ENCODE measurements at places on chromosomes 2 and 18. TPM values are rescaled to one million over a fixed set of nuclear protein-coding genes. Genes with fewer than 3 reads are reported as not detected.
A peak's percentile ranks its signal among the peaks of the same experiment; 100 is the strongest.

The PROM2 gene
- 9.2 TPM for total RNA-seq

The EGR4 gene
- not detected for total RNA-seq

The NEB gene
- total RNA-seq, result 0.03 TPM

The EIPR1 gene
- total RNA-seq, result 40.0 TPM

The PROC gene
- not detected for total RNA-seq

The PAX3 gene
- 0.03 TPM for total RNA-seq

GRCh38 chr2:181072486-181073235 lies 92.3 kb downstream of the UBE2E3 start:
- H3K36me3 ChIP-seq, result peaks cover 11% of the 10 kb centered on the region
- 0 out of 2 replicates have a peak, but pooled peaks cover 4% of the 10 kb centered on the region for H3K4me1 ChIP-seq
- no peak for DNase-seq
- no peak overlapping the region for H3K4me3 ChIP-seq
- H3K27me3 ChIP-seq, result no peaks in the 10 kb centered on the region

GRCh38 chr18:9526458-9526857 lies 51.1 kb downstream of the RALBP1 start:
- no peaks in the 10 kb centered on the region for H3K27me3 ChIP-seq
- peaks cover 56% of the 10 kb centered on the region for H3K36me3 ChIP-seq
- no peaks in the 10 kb centered on the region for H3K4me1 ChIP-seq
- no peak for DNase-seq
- H3K4me3 ChIP-seq, result no peak overlapping the region
- no peak overlapping the region for H3K27ac ChIP-seq

GRCh38 chr18:23320709-23321236 lies 132.3 kb upstream of the RIOK3 start:
- no peaks in the 10 kb centered on the region for H3K27me3 ChIP-seq
- H3K36me3 ChIP-seq, result 0 out of 2 replicates have a peak, but pooled peaks cover 3% of the 10 kb centered on the region
- no peak overlapping the region for H3K27ac ChIP-seq
- H3K4me3 ChIP-seq, result no peak overlapping the region
- no peak for DNase-seq
- H3K4me1 ChIP-seq, result peaks cover 8% of the 10 kb centered on the region

- H3K4me3 ChIP-seq, result no peak overlapping the region
- no peaks in the 10 kb centered on the region for H3K27me3 ChIP-seq
- H3K4me1 ChIP-seq, result peaks cover 44% of the 10 kb centered on the region
- H3K27ac ChIP-seq, result 0 out of 2 replicates have a peak overlapping the region, but pooled peaks have one; percentile 5
Observed at GRCh38 chr2:205474741-205475415, 207.4 kb upstream of the NRP2 start.

DNA sequence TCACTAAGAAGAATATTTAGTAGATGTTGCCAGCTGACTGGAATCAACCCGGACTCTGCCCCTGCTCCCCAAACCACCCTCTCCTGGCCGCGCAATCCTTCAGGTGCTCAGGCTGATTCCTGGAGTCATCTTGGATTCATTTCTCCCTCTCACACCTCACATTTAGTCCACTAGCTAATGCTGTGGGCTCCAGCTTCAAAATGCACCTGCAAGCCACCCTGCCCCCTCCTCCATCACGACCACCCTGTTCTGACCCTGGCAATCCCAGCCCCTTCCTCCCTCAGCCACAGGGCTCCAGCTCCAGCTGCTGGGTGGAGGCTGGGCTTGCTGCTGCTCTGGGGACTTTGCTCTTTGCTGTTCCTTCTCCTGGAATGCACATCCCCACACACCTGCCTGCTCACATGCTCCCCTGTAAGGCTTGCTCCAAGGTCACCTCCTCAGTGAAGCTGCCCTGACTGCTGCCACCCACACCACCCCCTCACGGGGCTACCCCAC lies 61.3 kb upstream of the SH3RF3 start:
- H3K27me3 ChIP-seq, result peaks cover 20% of the 10 kb centered on the region
- H3K36me3 ChIP-seq, result no peaks in the 10 kb centered on the region
- H3K4me1 ChIP-seq, result no peaks in the 10 kb centered on the region
- no peak overlapping the region for H3K4me3 ChIP-seq
- no peak for DNase-seq

DNA sequence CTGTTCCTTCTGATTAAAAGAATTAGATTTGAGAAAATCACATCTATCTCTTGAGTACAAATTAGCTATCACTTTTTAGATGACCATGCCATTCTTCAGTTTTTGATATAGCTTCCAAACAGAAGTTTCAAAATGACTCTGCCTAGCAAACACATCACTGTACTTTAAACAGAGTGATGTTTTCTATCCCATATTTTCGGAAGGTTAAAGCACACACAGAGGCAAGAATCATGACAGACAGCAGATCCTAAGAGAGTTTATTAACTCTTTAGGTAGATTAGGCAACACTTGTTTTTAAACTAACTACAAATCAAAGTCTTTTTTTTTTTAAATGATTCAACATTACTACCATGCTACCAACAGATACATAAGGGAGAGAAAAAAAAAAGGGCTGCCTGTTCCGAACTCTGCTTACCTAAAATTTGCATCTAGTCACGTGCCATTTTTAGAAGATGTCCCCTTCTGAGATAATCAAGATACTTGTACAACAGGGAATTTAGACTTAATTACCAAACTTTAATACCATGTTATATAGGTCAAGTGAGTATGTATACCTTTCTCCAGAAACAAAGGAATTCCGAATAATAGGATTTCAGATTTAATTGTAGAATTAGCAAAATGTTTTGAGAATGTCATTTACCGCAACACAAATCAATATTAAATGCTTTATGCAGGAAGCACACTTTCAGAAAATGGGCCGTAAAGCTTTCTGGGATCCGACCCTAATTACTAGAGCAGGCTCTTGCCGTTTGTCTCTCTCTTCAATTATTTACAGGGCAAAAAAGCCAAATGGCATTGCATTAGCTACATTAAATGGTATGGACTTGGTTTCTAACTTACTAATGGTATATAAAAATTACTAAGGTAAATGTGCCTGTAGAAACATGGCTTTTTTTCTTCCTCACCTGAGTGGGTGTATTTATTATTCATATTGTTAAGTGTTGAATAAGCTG lies 2.6 kb downstream of the RBMS1 start:
- no peaks in the 10 kb centered on the region for H3K27me3 ChIP-seq
- peaks cover 22% of the 10 kb centered on the region for H3K36me3 ChIP-seq
- DNase-seq, result peak; percentile 37
- H3K27ac ChIP-seq, result peak overlapping the region; percentile 97
- H3K4me3 ChIP-seq, result peak overlapping the region; percentile 85
- peaks cover 36% of the 10 kb centered on the region for H3K4me1 ChIP-seq

- H3K4me1 ChIP-seq, result peaks cover 30% of the 10 kb centered on the region
- no peaks in the 10 kb centered on the region for H3K36me3 ChIP-seq
- DNase-seq, result peak; percentile 59
- peak overlapping the region; percentile 65 for H3K27ac ChIP-seq
Observed at GRCh38 chr2:234146087-234146826, 95.8 kb downstream of the SPP2 start.

GRCh38 chr18:75958683-75959082 lies 531.2 kb upstream of the SMIM21 start:
- no peak overlapping the region for H3K4me3 ChIP-seq
- no peak for DNase-seq
- H3K36me3 ChIP-seq, result no peaks in the 10 kb centered on the region
- no peaks in the 10 kb centered on the region for H3K4me1 ChIP-seq
- peaks cover 7% of the 10 kb centered on the region for H3K27me3 ChIP-seq

GRCh38 chr2:236510034-236510433 lies 59.6 kb upstream of the ACKR3 start:
- no peak overlapping the region for H3K4me3 ChIP-seq
- no peak overlapping the region for H3K27ac ChIP-seq
- no peaks in the 10 kb centered on the region for H3K27me3 ChIP-seq
- H3K4me1 ChIP-seq, result peaks cover 6% of the 10 kb centered on the region
- H3K36me3 ChIP-seq, result no peaks in the 10 kb centered on the region
- no peak for DNase-seq

GRCh38 chr2:237874585-237875161 lies 15.2 kb downstream of the RAMP1 start:
- peaks cover 25% of the 10 kb centered on the region for H3K4me1 ChIP-seq
- H3K4me3 ChIP-seq, result no peak overlapping the region
- DNase-seq, result peak; percentile 49
- peak overlapping the region; percentile 28 for H3K27ac ChIP-seq
- H3K27me3 ChIP-seq, result no peaks in the 10 kb centered on the region

DNA sequence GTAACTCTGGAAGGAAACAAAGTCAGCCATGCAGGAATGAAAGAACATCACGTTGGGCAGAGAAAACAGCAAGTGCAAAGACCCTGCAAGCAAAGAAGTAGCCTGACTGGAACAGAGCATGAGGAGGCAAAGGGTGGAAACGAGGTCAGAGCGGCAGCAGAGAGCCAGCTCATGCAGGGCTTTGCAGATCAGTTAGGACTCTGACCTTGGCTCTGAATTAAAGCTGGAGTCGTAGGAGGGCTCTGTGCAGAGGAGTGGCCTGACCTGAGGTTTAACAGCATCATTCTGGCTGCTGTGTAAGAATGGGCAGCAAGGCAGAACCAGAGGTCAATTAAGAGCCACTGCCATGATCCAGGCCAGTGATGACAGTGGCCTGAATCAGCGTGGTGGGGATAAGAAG lies 220.7 kb downstream of the PRKCE start:
- DNase-seq, result no peak
- no peaks in the 10 kb centered on the region for H3K27me3 ChIP-seq
- H3K4me1 ChIP-seq, result peaks cover 17% of the 10 kb centered on the region
- H3K36me3 ChIP-seq, result no peaks in the 10 kb centered on the region
- no peak overlapping the region for H3K27ac ChIP-seq

GRCh38 chr2:64514008-64514407 lies 10.1 kb upstream of the AFTPH start:
- H3K4me1 ChIP-seq, result no peaks in the 10 kb centered on the region
- no peak for DNase-seq
- no peak overlapping the region for H3K4me3 ChIP-seq
- H3K27me3 ChIP-seq, result peaks cover 12% of the 10 kb centered on the region
- H3K36me3 ChIP-seq, result no peaks in the 10 kb centered on the region

DNA sequence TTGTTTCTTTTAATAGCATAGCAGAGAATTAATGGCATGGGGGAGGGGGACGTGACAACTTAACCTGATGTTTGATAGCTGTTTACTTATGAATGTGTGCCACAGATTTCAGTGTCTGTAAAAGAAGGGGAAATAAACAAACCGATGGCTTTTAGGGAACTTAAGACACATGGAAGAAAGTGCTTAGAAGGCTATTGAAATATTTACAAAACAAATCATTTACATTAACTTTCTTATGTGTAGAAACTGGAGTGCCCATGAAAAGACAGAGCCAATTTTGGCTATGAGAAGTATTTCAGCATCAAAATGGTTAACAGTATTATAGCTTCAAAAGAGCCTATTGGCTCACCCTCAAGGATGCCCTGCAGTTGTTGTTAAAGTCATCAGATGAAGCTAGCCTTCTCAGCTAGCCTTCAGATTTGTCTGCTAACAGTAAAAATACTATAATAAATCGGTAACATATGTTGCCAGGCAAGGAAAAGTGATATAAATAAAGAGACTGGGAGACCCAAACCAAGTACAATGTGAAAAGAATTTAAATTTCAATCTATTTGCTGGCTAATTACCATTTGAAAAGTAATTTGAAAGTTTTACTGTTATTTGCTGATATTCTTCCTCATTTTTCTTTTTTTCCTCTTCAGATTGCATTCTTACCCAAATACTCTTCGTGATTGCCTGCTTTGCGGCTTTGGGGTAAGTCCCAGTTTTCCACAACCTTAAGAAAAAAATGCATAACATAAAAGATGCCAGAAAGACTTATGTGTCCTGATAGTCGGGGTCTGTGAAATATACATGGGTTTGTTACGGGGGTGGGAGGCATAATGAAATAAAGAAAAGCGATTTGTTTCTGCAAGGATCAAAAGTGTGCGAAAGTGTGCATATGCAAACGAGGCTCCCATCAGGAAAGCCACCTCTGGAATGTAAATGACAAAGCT lies 256.4 kb downstream of the MEIS1 start:
- DNase-seq, result no peak
- H3K36me3 ChIP-seq, result no peaks in the 10 kb centered on the region
- no peaks in the 10 kb centered on the region for H3K27me3 ChIP-seq

DNA sequence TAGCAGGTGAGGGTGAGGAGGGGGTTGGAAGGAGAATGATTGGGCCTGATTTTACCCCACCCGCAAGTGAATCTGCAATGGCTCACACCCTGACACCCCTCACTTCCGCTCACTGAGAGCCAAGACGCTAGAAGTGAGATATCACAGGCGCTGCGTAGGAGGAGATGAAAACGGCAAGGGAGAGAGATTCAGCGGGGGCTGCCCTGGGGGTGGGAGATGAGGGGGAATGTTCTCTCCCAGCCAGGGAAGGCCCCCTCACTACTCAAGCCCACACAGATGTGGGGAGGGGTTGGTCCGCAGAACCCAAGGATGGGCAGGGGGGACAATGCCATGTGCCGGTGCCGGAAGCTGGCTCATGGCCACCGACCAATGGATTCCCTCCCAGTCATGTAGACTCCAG lies 32.9 kb downstream of the LOXHD1 start:
- peaks cover 9% of the 10 kb centered on the region for H3K4me1 ChIP-seq
- no peak overlapping the region for H3K4me3 ChIP-seq
- no peak for DNase-seq
- H3K36me3 ChIP-seq, result no peaks in the 10 kb centered on the region
- no peaks in the 10 kb centered on the region for H3K27me3 ChIP-seq

DNA sequence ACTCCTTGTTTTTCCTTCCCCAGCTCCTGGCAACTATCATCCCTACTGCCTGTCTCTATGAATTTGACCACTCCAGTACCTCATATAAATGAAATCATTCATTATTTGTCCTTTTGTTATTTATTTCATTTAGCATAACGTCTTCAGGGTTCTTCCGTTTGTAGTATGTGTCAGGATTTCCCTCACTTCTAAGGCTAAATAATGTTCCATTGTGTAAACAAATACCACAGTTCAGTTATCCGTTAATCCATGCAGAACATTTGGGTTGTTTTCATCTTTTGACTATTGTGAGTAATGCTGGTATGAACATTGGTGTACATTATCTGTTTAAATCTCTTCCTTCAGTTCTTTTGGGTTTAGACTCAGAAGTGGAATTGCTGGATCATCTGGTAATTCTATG lies 18.8 kb downstream of the DYNC2LI1 start:
- H3K27ac ChIP-seq, result no peak overlapping the region
- no peaks in the 10 kb centered on the region for H3K4me1 ChIP-seq
- H3K36me3 ChIP-seq, result peaks cover 4% of the 10 kb centered on the region
- no peak for DNase-seq
- H3K4me3 ChIP-seq, result no peak overlapping the region

DNA sequence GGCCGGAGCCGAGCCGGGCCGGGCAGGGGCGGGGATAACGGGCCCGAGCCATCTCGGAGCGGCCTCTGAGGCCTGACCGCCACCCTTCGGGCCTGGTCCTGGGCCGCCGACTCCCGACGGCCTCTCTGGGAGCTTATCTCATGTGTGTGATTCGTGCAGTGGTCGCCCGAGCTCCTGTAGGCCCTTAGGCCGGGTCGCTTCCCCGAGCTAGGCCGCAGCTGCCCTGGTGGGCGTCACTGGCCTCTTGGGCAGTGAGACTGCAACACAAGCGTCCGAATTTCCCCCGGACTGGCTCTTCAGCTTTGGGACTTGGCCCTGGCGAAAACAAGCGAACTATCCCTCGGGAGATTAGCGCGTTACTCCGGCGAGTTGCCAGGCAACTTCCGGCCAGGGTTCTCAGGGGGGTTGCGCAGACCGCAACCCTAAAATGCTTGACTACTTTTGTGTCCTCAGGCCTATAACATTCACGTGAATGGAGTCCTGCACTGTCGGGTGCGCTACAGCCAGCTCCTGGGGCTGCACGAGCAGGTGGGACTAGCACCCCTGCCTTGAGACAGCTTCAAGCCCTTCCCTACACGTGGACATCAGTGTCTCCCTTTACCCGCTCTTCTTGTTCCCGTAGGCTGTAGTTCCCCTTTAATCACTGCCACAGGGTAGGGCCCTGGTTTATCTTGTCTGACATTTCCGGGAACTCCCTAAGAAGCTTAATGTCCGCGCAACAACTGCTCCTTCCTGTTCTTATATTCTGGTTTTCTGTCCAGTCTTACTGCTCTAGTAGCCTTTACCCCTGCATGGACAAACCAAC lies 602 bp downstream of the SNX17 start:
- peak overlapping the region; percentile 69 for H3K27ac ChIP-seq
- H3K27me3 ChIP-seq, result no peaks in the 10 kb centered on the region
- peaks cover 21% of the 10 kb centered on the region for H3K4me1 ChIP-seq
- no peak for DNase-seq

All from SJSA1 (cell line).